Tibial nerve (tissue), 4 donors: ENCODE measurements at places on chromosomes 2 and 18. TPM values are rescaled to one million over a fixed set of nuclear protein-coding genes. Genes with fewer than 3 reads are reported as not detected.

GRCh38 chr2:235263205-235264120 lies 230.4 kb upstream of the AGAP1 start:
- peak; percentile 83 for DNase-seq

DNA sequence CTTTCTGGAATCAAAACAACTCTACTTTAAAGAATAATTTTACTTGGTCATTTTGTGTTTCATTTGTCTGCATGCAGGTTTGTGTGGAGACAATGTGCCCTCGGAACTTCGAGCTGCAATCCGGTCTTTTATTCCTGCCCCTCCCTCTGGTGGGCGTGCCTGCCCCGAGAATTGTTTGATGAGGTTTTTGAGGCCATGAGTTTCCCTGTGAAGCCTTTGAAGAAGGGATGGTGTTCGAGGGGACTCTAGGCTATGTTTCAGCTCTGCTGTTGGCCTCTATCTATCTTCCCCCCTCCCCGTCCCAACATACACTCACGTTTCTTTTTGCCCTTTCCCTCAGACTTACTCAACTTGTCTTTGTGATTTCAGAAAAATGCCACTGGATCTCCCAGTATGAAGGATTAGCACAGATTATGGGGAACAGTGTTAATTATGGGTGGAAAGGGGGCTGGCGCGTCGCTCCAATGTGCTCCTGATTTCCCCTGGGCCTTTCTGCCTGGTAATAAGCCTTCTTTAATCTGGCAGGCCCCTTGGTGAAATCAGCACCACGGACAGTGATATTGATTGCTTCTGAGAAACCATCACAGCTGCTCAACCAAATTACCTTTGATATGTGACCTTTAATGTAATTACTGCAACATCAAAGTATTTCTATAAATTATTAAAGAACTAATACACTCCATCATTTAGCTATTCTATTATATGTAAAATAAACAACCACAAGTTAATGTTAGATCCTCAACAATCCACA lies 82.2 kb downstream of the CELF4 start:
- no peak for DNase-seq

DNA sequence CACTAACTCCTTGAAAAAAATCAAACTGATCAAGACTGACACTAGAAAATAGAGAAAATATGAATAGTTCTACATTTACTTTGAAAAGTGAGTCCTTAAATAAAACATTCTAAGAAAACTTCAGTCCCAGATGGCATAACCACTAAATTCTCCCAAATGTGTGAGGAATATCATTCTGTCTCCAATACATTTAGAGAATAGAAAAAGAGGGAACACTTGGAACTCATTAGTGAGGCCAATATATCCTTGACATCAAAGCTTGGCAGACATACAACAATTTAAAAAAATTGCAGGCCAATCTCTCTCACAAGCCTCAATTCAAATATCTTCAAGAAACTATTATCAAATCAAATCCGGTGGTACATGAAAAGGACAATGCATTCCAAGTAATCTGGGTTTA lies 79.3 kb upstream of the TMEM247 start:
- DNase-seq: no peak

GRCh38 chr2:99936065-99936464 lies 206.3 kb downstream of the AFF3 start:
- no peak for DNase-seq

DNA sequence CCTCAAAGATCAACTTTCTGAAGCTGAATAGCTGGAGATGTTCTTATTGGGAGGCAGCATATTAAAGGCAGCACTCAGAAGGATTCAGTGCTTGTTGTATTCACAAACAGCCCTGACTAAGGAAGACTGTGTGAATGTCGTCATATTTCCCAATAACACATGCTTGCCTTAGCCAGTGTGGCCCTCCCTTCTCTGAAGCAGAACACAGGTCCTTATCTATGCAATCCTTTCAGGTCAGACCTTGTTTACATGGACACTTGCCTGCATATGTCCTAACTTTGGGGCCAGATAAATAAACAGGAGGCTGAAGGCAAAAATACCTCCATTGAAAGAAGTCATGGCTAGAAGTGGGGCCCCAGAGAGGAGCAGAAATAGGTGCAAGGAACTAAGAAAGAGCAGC lies 97.2 kb downstream of the SLC4A3 start:
- DNase-seq: no peak

DNA sequence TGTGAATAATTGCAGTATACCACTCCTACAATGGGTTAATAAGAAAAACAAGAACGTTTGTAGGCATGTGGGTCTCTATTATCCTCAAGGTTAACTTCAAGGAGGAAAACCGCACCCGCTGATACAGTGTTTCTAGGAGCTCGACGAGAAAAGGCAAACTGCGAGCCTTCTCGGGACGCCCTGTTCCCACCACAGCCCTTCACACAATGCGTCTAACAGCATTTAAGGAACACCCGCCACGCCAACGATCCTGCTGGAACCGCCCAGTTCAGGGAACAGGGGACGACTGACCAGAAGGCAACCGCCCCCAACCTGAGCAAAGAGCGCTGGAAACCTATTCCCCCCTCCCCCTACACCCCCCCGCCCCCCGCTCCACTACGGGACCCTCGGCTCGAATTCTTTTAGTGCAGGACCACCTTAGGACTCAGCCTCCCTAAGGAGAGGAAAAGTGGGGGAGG lies 710 bp upstream of the TMSB10 start:
- DNase-seq: peak; percentile 83

- no peak for DNase-seq
Measured at GRCh38 chr2:59308108-59308507, 1067.0 kb upstream of the FANCL start.

DNA sequence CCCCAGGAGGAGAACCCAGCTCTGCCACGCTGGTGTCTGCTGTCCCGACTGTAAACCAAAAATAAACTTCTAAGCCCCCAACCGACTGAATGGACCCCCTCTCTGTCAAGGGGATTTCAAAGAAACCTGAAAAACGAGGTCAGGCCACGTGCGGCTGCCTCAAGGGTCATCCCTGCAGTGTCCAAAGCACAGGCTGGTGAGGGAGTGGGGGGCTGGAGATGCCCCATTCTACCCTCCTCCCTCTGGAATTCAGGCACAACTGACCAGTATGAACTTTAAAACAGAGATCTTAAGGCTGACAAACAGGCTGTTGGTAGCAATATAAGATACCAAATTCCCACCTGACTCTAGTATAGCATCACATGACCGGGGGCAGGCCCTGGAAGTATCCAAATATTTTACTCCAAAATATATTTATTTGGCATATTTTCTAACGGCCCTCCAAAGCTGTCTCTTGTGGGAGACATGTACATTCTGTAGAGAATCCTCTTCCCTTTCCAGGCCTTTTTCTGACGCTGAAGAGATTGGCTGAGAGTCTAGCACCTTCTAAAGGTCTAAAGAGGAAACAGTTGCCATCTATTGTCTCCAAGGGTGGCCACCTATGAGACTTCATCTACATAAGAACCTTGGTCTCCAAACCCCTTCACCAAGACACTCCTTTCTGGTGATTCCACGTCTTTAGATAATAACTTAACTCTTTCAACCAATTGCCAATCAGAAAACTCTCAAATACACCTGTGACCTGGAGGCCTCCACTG lies 40.4 kb upstream of the CTDP1 start:
- DNase-seq: no peak

DNA sequence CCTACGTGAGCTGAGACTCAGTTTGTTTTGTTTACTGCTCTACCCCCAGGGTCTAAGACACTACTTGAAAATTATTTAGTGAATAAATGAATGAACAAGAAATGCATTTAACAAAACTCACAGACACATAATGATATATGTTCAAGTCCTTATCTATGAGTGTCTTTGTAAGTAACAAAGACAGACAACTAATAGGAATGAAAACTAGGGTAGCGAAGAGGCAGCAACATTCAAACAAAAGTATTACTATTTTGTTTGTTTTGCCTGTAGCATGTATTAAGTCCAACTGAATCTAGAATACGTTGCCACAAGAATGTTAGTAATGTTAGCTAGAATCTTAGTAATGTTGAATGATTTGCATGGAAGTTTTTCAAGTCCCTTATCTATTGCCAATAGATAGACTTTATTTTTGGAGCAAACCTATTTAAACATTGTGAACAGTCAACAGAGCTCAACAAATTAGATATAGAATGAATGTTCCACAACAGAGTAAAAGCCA lies 144.8 kb upstream of the VWC2L start:
- DNase-seq: no peak

DNA sequence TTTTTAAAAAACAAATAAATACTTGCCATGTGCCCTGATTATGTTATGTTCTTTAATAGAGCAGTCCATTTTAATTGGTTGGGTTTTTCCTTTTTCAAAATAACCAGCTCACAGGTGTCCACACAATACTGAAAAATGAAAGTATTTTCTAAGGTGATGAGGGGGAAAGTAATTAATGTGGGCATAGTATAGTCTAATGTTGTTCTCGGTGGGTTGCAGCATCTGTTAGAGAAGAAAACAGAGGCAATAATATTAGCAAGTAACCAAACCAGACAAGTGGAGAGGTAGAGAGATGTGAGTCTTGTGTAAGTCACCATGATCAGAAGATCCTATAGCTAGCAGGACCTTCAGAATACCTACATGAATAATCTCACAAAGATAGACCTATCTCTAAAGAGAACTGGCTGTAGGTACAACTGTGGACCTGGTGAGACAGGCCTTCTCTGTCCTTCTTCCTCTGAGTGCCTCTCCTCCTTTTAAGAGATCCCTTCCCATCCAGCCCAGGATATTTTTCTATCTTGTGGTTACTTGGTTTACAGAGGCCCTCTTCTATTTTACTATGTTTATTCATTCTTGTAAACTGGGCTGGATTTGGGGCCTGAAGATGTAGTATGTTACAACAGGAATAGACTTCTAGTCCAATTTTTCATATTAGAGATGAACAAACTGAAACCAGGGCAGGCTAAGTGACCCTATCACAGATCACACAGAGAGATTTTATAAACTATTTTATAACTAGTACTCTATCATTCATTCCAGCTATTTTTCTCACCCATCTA lies 67.1 kb upstream of the MSTN start:
- DNase-seq: no peak

DNA sequence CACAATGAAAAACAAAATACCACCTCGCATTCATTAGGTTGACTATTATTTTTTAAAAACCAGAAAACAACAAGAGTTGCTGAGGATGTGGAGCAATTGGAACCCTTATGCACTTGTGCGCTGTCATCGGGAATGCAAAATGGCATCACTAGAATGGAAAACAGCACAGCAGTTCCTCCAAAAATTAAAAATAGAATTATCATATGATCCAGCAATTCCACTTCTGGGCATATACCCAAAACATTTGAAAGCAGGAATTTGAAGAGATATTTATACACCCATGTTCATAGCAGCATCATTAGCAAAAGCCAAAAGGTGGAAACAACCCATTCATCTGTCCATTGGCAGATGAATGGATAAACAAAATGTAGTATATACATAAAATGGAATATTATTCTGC lies 11.9 kb upstream of the NMUR1 start:
- no peak for DNase-seq

GRCh38 chr2:237883951-237884446 lies 24.6 kb downstream of the RAMP1 start:
- DNase-seq: no peak

DNA sequence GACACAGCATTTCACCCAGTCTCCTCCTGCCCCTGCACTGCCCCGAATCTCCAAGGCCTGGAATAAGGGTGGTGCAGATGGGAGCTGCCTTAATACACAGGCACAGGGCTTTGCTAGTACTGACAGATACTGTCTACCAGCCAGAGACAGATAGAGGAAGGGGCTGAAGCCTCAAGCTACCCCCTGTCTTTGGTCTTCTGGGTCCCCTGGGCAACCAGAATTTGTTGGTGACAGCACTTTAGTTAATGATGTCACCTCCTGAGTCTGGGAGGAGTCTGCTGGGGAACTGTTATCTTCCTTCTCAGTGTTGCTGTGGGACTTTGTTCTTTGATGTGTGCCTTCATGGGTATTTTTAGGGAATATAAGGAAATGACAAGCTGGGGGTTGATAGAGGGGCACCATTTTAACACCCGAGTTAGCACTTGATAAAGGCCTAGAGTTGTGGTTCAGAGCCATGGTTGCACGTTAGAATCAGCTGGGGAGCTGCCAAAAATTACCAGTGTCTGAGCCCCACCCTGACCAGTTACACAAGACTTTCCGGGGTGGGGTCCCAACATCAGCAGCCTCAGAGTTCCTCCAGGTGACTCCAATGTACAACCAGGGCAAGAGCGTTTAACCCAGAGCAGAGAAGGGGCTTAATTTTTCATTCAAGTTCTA lies 136.8 kb downstream of the SMAD7 start:
- peak; percentile 39 for DNase-seq

DNA sequence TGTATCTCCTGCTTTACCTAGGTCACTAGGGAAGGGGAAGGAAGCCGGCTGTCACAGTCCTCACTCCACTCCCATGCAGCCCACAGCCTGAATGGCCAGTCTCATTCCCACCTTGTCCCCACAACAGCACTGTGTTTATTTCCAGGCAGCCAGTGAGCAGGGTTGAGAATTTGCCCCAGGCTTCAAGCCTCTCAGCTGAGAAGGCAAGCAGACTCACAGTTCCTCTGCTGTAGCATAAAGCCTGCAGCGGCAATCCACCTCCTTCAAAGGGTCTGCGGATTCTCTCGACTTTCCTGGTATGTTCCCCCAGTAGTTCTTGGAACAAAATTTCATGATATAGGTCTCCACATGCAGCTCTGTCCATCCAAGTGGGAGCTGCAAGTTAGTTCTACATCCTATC lies 262.9 kb upstream of the GULP1 start:
- DNase-seq: no peak

DNA sequence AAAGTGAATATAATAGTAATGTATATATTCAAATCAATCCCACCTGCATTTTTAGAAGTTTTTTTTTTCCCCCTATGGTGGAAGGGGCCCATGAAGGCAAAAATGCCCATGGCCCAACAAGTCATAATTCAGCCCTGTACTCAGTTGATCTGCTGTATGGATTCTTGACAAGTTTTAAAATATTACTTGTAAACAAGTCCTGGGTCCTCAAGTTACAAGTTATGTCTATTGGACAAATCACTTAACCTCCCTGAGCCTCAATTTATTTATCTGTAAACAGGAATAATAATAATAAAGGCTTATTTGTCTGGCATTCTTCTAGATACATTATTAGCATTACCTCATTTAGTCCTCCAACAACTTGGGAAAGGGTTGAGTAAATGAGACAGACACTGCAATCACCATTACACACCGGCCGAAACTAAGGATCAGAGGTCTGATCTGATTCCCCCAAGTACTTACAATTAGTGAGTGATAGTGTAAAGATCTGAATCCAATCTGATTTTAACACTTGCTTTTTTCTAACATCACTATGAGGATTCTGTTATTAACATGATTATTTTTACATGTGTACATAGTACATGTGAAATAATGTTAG lies 66.1 kb downstream of the PDE1A start:
- no peak for DNase-seq

CCDC141 gene
- 1.7 TPM for total RNA-seq

STPG4 gene
- 2.6 TPM for total RNA-seq

TEX44 gene
- not detected for total RNA-seq

SERPINB10 gene
- total RNA-seq: not detected
